ENCODE measurements at places on chromosomes 1 and 21.

- no peak for DNase-seq
Observed at GRCh38 chr1:92820024-92820423, 11.8 kb upstream of the RPL5 start.

- no peak for DNase-seq
Observed at GRCh38 chr1:201347498-201348210, 29.8 kb downstream of the TNNT2 start.

DNA sequence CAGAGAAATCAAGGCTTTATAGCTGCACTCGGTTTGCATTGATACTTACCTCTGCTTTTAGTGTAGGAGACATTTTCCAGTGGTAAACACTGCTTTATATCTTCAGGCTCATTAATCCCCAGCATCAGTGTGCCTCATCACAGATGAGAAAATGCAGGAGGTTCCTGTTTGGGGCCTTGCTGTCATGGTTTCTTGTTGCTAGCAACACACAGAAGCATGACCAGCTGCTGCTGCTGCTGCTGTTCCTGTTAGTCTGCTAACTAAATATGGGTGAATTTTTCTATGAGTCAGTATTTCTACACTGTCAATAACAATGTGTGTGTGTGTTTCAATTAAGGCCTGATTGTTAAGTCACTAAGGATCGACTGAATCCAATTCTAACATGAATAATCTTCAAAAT lies 85.8 kb upstream of the RGS1 start:
- no peak for DNase-seq

DNA sequence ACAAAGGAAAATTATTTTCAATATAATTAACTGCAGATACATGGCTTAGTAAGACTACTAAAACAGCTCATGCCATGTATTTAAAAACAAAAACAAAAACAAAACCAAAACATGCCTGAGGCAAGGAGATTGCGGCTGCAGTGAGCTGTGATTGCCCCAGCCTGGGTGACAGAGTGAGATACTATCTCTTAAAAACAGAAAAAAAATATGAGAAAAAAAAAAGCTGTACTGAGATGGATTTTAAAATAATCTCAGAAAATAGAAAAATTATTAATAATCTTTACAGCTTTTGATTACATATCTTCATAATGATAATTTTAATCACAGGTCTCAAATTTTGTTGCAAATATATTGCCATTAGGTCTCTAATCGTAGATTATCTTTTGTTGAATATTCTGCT lies 24.0 kb upstream of the LIN9 start:
- peak; percentile 31 for DNase-seq

All from activated CD4-positive, alpha-beta T cell treated with anti-CD3 and anti-CD28 coated beads, Interleukin-2, amount 10 ng/mL, durations not matched to agents 7 days and 5 days (primary cell).